Activated effector memory CD4-positive, alpha-beta T cell treated with anti-CD3 and anti-CD28 coated beads, Interleukin-2, amount 50 U/mL, for 16 hours (primary cell): ENCODE measurements at places on chromosomes 2 and 18.

DNA sequence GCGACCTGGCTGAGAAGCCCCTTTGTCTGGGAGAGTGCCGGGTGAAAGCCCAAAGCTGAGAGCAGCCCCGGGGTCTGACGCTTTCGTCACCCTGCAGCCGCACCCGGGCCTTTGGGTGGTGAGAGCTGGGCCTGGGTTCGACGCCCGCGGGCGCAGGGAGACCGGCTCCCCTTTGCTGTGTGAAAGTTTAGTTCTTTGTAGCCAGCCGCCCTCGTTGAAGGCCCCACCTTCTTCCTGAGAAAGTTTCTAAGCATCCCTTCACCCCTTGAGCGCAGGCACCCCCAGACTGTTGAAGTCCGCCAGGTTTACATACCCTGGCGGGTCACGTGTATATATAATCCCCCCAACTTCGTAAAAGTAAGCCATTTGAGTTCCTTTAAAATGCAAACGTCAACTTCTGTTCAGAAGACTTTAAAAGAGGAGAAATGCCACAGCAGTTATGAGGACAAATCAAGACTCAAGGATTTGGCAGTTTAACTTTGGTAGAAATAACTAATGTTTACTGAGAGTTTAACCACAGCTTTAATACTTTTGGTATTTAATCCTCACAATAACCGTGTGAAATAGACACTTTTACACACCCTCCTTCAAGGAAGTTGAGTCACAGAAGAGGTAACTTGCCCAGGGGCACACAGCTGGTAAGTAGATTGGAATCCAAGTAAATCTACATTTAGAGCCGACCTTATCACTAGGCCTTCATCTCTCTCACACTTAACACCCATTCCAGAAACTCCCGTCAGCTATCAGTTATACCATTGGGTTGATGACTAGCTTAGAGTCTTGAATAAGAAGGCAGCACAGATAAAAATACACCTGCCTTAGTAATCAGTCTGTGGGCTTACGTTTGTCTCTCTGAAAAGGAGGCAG, 1.1 kb upstream of the MBOAT2 start:
- no peak for DNase-seq

DNA sequence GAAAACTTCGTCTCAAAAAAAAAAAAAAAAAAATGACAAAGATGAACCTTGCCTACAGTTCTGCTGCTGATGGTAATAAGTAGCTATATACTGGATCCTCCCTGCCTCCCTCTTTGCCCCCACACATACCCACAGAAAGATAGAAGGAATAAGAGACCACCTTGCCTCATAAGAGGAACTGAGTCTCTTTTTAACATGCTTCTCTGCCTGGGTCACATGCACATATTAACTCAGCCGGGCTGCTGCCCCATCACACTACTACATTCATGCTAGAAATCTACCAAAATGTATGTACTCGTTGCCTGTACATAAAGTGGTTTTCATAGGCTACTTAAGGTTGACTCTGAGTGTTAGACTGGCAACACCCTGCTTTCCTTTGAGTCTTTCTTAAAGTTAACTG, 78.9 kb upstream of the B3GNT2 start:
- no peak for DNase-seq

GRCh38 chr2:135986507-135986906, 1.1 kb upstream of the DARS1 start:
- DNase-seq = no peak

DNA sequence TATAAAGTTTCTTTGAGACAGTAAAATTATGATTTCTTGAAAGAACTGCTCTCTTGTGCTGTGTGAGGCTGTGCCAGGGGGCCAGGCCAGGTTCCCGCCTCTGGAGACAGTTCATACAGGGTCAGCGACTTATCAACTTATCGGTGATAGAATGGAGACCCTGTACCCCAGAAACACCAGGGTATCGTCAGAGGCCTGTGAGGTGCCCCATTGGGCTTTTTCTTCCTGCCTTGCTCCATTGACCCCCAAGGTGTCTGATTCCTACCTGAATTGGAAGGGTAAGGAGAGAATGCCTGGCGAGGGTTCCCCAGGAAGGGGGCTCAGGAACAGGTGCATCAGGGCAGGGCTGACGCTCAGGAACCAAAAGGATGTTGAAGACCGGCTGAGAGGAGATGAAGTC, 4.3 kb downstream of the DLX1 start:
- no peak for DNase-seq

- no peak for DNase-seq
Measured at GRCh38 chr18:54532962-54533361, 58.1 kb upstream of the DYNAP start.

- no peak for DNase-seq
Measured at GRCh38 chr2:181876614-181877063, 14.9 kb upstream of the ITPRID2 start.

GRCh38 chr18:70468861-70469547, 180.2 kb downstream of the SOCS6 start:
- DNase-seq = no peak

DNA sequence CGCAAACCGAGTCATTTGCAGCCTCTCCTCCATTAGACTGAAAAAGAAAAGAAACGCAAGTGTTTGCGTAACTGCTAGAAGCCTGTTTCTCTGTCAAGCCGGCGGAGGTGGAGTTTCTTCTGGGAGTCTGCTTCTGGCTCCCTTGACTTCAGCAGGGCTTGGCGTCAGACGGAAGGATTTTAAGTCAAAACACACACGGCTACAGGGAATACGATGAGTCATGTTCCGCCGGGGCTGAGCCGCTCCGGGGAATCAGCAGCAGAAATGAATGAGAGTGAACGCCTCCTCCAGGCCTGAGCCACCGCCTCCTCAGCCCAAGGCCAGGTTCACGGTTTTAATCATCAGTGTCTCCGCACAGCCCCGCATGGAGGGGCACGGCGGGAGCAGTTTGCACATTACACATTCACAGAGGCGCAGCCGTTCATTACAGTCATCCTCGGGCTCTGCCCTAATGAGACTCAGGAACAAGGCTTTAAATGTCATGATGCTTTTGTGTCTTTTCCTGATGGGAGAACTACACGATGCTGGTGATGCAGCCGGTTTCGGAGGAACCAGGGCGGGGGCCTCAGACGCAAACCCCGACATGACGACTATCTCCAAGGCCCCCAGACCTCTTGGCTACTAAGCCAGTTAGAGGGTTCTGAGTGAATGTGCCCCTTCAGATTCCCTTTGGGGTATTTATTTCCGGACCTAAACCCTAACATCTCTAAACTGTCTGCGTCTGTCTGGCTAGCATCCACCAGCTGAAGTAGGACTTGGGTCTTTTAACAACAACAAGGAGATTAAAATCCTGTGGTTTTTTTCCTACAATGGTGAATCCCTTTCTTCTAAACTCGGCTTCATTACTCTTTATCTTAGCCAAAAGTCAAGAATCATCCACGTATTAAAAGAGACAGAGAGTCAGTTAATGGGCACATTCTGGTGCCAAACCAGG, 11.1 kb upstream of the SCG2 start:
- no peak for DNase-seq

- no peak for DNase-seq
Measured at GRCh38 chr2:2868085-2868484, 509.5 kb downstream of the EIPR1 start.

DNA sequence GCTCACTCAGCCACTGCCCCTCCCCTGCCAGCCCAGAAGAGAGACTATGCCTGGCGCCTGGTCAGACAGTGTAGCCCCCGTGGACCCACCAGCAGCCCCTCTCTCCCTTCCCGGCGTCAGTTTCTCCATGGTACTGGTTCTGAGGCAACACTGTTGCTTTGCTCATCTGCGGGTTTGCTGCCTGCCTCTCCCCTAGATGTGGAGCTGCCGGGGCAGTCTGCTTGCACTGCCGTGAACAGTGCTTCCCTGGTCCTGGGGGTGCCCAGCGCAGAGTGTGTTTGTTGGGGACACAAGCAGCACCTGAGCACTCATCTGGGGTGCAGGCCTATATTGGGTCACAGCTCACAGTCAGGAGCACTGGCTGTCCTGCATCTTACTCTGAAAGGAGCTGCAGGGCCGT, 309.9 kb downstream of the NDUFA10 start:
- peak; percentile 36 for DNase-seq

- DNase-seq = no peak
Measured at GRCh38 chr2:206245265-206245672, 29.2 kb upstream of the ZDBF2 start.

- DNase-seq = no peak
Measured at GRCh38 chr2:178806543-178806942, 680 bp downstream of the TTN start.

- DNase-seq = no peak
Measured at GRCh38 chr2:238190445-238190844, 13.1 kb downstream of the ILKAP start.
